ENCODE measurements at places on chromosomes 3 and 15. TPM values are rescaled to one million over a fixed set of nuclear protein-coding genes. Genes with fewer than 3 reads are reported as not detected.

Gene CEP70
- 27.1 TPM for total RNA-seq

Gene LCTL
- total RNA-seq, result not detected

Gene IQCH
- total RNA-seq, result 1.1 TPM

Gene ITPKA
- not detected for total RNA-seq

Gene DUOX1
- total RNA-seq, result 0.19 TPM

Gene WNT5A
- not detected for total RNA-seq

Gene TNNC1
- 5.3 TPM for total RNA-seq

Gene ZNF620
- total RNA-seq, result 3.8 TPM

Gene PTX3
- 0.23 TPM for total RNA-seq

Gene SUSD5
- not detected for total RNA-seq

Gene CD96
- 215 TPM for total RNA-seq

Gene HSPBAP1
- 22.9 TPM for total RNA-seq

Gene PLA2G4F
- not detected for total RNA-seq

Gene A4GNT
- total RNA-seq, result not detected

Gene TM4SF4
- not detected for total RNA-seq

Gene C3orf20
- 0.44 TPM for total RNA-seq

Gene KLF15
- 0.67 TPM for total RNA-seq

Gene KNG1
- not detected for total RNA-seq

Gene ZXDC
- total RNA-seq, result 66.3 TPM

Gene DGKG
- total RNA-seq, result not detected

Gene TMEM202
- total RNA-seq, result not detected

Gene IFT57
- total RNA-seq, result 24.1 TPM

Gene RPUSD3
- 63.3 TPM for total RNA-seq

Gene SLC6A1
- not detected for total RNA-seq

Gene GLT8D1
- 49.9 TPM for total RNA-seq

Gene GTF2E1
- 30.0 TPM for total RNA-seq

Gene ITIH4
- total RNA-seq, result 50.7 TPM

Gene LRRFIP2
- total RNA-seq, result 27.3 TPM

Gene PRICKLE2
- total RNA-seq, result not detected

Gene LRRIQ4
- not detected for total RNA-seq
